ENCODE measurements at places on chromosomes 16 and 17.

DNA sequence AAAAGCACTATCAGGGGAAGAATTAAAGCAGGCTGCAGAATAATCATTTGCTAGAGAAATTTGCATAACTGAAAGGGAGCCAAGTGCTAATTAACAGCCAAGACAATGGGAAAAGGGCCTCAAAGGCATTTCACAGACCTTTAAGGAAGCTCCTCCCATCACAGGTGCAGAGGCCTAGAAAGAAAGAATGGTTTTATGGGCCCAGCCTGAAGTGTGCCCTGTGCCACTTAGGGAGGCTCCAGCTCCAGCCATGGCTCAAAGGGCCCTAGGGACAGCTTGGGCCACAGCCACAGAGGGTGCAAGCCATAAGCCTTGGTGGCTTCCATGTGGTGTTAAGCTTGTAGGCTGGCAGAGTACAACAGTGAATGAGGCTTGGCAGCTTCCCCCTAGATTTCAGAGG, 50.1 kb downstream of the RNF112 start:
- no peaks in the 10 kb centered on the region for H3K4me1 ChIP-seq
- H3K4me3 ChIP-seq, result no peak overlapping the region
- H3K36me3 ChIP-seq, result no peaks in the 10 kb centered on the region
- no peak for DNase-seq
- no peak overlapping the region for H3K27ac ChIP-seq

DNA sequence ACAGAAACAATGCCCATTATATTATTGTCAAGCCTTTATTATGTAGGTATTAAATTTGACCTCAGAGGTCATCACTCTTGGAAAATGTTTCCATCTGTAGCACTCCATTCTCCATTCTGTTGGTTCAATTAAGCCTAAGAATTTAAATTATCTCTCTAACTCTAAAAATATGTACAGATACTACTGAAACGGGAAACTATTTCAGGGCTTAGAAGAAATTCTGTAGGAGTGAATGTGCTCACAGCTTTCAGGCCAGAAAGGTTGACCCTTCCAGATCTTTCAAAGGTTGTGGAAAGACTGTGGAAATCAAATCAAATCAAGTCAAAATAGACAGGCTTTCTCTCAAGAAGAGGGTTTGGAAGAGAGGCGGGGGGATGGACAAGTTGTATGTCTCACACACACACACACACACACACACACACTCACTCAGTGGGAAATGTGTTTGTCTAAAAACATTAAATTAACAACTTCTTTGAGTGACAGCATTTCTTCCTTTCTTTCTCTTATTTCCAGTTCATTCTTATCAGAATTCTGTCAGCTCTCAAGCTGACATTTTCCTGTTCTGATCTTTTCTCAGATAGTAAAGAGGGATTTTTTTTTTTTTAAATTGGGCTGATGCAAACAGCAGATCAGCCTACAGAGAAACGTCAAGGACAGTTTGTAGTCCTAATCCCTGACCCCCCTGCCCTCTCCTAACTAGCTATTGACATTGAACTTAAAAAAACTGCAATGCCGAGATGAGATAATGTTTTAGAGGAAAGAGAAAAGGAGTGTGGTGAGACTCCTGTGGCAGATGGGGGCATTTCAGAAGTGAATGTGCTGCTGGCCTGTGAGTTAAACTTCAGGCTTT, 139.0 kb upstream of the ZFHX3 start:
- H3K27me3 ChIP-seq, result no peaks in the 10 kb centered on the region
- H3K27ac ChIP-seq, result no peak overlapping the region
- H3K4me3 ChIP-seq, result no peak overlapping the region
- no peaks in the 10 kb centered on the region for H3K36me3 ChIP-seq
- no peak for DNase-seq

DNA sequence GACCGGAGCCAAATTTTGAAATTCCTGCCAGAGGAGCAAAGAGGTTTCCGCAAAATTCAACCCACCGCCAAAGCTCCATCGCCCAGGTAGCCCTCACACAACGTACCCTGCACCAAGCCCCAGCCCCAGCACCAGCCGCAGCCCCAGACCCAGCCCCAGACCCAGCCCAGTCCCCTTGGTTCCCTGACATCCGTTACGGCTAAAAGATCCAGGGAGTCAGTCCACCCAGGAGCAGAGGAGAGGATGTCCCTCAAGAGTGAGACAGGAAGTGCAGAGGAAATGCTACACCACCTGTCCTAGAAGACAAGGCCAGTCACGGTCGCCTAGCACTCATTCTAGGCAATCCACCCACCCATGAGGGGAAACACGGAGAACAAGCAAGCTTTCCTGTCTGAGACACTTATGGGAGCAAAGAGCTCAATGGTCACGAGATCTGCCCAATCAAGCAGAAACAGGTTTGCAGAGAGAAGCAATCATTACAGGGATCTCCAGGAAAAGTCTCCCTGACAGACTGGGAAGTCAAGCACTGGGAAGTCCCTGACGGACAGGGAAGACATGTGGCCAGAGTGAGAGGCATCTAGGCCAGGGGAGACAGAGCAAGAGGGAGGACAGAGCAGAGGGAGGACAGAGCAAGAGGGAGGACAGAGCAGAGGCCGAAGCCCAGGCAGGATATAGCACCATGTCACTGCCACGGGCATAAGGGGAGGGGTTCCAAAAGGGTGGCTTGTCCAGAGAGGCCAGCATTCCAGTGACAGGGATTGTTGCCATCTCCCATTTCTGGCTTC, 15.0 kb upstream of the KCNJ18 start:
- no peak overlapping the region for H3K4me3 ChIP-seq
- no peaks in the 10 kb centered on the region for H3K4me1 ChIP-seq
- H3K36me3 ChIP-seq, result no peaks in the 10 kb centered on the region
- no peak for DNase-seq
- H3K27ac ChIP-seq, result no peak overlapping the region
- peaks cover 5% of the 10 kb centered on the region for H3K27me3 ChIP-seq

DNA sequence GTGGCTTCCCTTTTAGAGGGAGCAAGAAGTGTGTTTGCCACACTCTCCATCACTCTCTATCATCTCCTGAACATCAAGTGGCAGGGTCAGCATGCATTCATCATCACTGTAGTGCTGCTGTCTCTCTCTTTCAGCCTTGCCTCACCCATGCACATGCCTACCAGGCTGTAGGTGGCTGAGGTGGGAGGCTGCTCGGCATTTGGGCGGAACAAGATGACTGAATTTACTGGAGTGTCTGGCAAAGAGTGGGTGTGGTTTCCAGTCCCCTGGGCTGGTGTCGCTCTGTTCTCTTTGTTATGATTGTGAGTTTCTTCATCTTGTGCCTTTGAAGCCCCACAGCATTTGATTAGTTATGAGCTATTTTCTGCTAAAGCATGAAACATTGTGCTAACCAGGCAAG, 541.9 kb upstream of the EEF2KMT start:
- H3K36me3 ChIP-seq, result no peaks in the 10 kb centered on the region
- no peaks in the 10 kb centered on the region for H3K27me3 ChIP-seq
- DNase-seq, result no peak

GRCh38 chr16:88007321-88007731, 56.1 kb downstream of the BANP start:
- peaks cover 3% of the 10 kb centered on the region for H3K36me3 ChIP-seq
- no peaks in the 10 kb centered on the region for H3K4me1 ChIP-seq
- H3K4me3 ChIP-seq, result no peak overlapping the region

- no peaks in the 10 kb centered on the region for H3K36me3 ChIP-seq
- no peaks in the 10 kb centered on the region for H3K27me3 ChIP-seq
- DNase-seq, result no peak
Observed at GRCh38 chr17:50263331-50264262, 10.7 kb upstream of the TMEM92 start.

GRCh38 chr16:61987474-61988012, 48.7 kb downstream of the CDH8 start:
- no peak overlapping the region for H3K4me3 ChIP-seq
- H3K27ac ChIP-seq, result no peak overlapping the region
- no peaks in the 10 kb centered on the region for H3K4me1 ChIP-seq

GRCh38 chr17:47726796-47727703, 6.0 kb upstream of the TBX21 start:
- no peaks in the 10 kb centered on the region for H3K36me3 ChIP-seq
- H3K4me3 ChIP-seq, result no peak overlapping the region
- no peak overlapping the region for H3K27ac ChIP-seq
- no peaks in the 10 kb centered on the region for H3K4me1 ChIP-seq
- H3K27me3 ChIP-seq, result no peaks in the 10 kb centered on the region

DNA sequence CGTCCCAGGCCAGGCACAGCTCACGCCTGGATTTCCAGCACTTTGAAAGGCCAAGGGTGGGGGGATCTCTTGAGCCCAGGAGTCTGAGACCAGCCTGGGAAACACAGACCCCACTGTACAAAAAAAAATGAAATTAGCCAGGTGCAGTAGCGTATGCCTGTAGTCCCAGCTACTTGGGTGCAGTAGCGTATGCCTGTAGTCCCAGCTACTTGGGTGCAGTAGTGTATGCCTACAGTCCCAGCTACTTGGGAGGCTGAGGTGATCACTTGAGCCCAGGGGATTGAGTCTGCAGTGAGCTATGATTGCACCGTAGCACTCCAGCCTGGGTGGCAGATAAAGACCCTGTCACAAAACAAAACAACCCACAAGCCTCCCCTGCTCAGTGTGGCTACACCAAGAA, 27.0 kb upstream of the SLC25A19 start:
- peaks cover 17% of the 10 kb centered on the region for H3K36me3 ChIP-seq
- no peak for DNase-seq
- no peak overlapping the region for H3K4me3 ChIP-seq
- H3K27ac ChIP-seq, result no peak overlapping the region

DNA sequence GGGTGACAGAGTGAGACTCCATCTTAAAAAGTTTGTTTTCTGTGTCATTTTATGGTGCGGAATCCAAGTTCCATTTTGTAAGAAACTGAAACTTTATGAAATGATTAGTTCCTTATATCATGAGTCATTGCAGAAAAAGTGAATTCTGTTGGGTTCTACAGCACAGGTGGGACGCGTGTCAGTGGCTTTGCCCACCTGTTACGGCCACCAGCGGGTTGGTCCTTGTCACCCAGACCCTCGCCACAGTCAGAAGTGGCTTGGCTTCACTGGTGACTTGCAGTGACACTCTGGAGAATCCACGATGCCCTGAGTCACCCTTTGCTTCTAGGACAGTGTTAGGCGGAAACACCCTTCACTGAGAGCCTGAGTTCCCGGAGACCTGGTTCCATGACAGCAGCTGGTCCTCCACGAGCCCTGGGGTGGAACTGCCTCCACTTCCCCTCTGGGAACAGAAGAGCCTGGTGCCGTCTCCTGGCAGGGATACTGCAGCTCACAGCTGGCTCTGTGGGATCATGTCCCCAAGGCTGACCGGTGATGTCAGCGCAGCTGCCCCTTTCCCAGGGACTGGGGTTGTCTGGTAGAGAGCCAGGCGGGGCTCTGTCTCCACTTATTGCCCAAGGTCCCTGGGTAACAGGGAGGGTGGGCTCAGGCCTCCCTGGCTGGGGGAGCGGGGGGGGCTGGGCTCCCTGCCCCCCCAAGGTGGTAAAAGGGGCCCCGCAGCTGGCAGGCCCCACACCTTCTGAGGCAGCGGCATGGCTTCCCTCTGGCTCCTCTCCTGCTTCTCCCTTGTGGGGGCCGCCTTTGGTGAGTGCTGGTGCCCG, at the start of gene CTRB1:
CTRB1 (plus strand) TSS at position 733 of the 821 bp plus-strand sequence; CDS start at position 753, 20 bp downstream.
- H3K27me3 ChIP-seq, result no peaks in the 10 kb centered on the region
- DNase-seq, result no peak
- H3K4me3 ChIP-seq, result no peak within 1 kb of the TSS
- no peaks in the 10 kb centered on the region for H3K4me1 ChIP-seq
- H3K27ac ChIP-seq, result no peak within 1 kb of the TSS

DNA sequence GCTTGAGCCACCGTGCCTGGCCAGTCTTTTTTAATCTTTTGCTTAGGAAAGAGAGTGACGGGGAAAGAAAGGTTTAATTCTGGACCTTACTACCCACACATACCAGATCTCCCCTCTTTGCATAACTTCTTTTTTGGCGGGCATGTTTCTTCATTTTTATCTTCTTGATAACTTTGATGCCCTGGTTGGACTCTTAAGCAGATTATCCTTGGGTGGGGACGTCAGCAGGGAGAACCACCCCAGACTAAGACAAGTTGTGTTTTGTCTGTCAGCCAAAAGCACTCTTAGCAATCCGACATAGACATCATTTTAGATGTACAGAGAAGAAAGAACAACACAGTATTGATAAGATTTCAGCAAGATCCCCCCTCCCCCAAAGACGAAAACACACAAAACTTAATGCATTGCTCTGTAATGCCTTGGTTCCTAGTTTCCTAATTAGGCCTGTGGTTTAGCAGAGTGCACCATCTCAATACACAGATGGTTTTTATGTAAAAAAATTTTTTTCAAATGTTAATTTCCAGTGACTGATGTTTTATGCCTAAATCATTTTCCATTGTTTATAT, 99.9 kb downstream of the MSI2 start:
- no peaks in the 10 kb centered on the region for H3K27me3 ChIP-seq
- no peak overlapping the region for H3K4me3 ChIP-seq
- no peaks in the 10 kb centered on the region for H3K36me3 ChIP-seq
- peaks cover 24% of the 10 kb centered on the region for H3K4me1 ChIP-seq
- peak overlapping the region; percentile 89 for H3K27ac ChIP-seq

GRCh38 chr17:13003454-13003851, 14.4 kb downstream of the ELAC2 start:
- DNase-seq, result no peak
- H3K4me1 ChIP-seq, result peaks cover 9% of the 10 kb centered on the region
